Fibroblast of skin of back (primary cell): ENCODE measurements at places on chromosomes 5 and 9.

GRCh38 chr5:89388872-89389271 lies 505.9 kb upstream of the MEF2C start:
- no peak for DNase-seq

- peak; percentile 76 for DNase-seq
These were observed 5.1 kb upstream of the CDX1 start for GRCh38 chr5:150161242-150162141.

- peak; percentile 76 for DNase-seq
These were observed 47.4 kb downstream of the P4HA2 start for GRCh38 chr5:132180134-132180745.

DNA sequence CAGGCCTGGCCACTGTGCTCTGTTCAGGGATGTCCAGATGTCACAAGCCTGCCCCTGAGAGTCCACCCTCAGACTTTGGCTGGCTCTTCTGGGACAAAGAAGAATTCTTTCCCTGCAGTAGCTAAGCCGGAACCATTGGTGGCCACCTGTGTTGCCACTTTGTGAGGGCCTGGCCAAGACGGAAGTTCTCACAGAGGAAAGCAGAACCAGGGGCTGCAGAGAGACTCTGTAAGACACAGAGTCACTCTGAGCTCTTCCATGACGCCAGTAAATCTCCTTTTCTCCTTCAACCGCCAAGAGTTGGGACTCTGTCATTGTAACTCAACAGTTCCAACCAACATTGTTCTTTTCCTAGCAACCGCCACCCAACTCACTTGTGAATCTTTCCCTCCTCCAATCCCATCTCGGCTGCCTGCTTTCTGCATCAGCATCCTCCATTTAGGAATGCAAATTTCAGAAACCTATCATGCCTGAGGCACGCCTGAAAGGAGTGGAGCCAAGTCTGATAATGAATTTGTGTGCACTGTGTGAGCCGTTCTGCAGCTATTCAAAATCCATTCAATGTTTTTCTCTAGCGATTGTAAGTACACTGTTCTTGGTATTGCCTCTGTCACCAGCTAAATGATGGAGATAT lies 37.8 kb upstream of the ATP6V1G1 start:
- no peak for DNase-seq

GRCh38 chr5:123115020-123115419 lies 26.0 kb downstream of the PRDM6 start:
- no peak for DNase-seq

- no peak for DNase-seq
These were observed 42.7 kb upstream of the AKNA start for GRCh38 chr9:114430457-114430856.

- no peak for DNase-seq
These were observed 391.4 kb downstream of the SH3GL2 start for GRCh38 chr9:17970277-17970676.

- no peak for DNase-seq
These were observed 2.4 kb downstream of the GIN1 start for GRCh38 chr5:103117471-103117991.

GRCh38 chr9:13100914-13101572 lies 178.4 kb downstream of the MPDZ start:
- no peak for DNase-seq

GRCh38 chr5:17947029-17947428 lies 312.8 kb downstream of the TAF11L14 start:
- no peak for DNase-seq

GRCh38 chr9:88583901-88584596 lies 49.1 kb downstream of the NXNL2 start:
- DNase-seq: peak; percentile 36

DNA sequence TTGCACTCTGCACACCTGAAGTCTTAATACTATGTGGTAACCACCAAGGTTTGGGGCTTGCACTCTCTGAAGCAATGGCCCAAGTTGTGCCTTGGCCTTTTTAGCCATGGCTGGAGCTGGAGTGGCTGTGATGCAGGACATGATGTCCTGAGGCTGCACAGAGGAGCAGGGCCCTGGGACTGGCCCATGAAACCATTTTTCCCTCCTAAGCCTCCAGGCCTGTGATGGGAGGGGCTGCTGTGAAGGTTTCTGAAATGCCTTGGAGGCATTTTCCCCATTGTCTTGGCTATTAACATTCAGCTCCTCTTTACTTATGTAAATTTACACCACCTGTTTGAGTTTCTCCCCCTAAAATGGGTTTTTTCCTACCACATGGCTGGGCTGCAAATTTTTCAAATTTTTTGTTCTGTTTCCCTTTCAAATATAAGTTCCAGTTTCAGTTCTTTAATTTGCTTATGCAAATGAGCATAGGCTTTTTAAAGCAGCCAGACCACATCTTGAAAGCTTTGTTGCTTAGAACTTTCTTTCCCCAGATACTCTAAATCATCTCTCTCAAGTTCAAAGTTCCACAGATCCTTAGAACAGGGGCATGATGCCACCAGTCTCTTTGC lies 237.4 kb upstream of the DMAC1 start:
- no peak for DNase-seq

DNA sequence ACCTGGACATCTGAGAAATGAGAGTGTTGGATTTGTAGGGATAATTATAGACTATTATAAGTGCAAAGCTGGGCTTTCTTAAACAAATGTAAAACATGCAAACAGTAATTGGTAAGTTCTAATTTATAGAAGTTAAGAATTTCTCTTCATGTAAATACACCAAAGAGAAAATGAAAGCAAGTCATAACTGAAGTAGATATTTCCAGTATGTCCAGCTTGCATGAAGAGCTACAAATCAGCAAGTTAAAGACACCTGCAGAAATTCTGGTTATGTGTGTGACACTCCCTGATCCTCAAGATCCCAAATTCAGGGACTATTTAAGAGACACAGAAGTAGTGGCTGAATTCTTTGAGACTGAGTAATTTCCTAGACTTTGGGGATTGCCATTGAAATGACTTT lies 308.9 kb downstream of the TLE4 start:
- DNase-seq: no peak

DNA sequence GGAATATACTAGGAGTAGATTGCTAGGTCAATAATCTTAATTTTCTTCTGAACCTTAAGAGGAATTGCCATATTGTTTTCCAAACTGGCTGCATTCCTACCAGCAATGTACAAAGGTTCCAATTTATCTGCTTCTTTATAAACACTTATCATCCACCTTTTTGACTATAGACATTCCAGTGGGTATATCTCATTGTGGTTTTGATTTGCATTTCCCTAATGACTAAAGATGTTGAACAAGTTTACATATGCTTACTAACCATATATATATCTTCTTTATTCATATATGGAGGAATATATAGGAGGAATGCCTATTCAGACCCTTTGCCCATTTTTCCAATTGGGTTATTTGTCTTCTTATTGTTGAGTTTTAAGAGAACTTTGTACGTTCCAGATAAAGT lies 7.6 kb downstream of the DNAJC18 start:
- DNase-seq: no peak

DNA sequence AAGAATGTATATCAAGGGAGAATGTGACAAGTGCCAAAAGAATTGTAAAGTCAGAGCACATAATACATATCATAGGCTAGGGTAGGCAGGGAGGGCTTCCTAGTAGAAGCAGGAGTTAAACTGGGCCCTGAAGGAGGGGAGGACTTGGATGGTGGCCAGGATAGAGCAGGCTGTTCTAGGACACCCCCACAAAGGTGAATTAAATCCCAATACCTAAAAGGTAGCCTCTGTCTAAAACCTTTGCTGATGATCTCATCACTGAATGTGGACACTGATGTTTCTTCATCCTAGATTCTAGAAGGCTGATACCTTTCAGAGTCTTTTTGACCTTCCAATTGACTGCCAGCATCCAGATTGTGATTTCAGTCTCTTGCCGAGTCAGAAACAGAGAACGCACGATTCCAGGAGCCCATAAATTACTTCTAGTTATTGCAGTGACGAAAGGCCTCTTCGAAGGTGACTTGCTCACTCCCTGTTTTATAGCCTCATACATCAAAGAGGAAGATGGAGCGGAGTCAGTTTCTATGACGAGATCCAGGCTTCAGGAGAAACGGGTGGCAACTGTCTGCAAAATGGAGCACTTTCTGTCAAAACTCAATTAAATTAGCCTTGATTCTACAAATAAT lies 43.2 kb downstream of the KIF4B start:
- DNase-seq: no peak

- peak; percentile 87 for DNase-seq
These were observed 16.3 kb upstream of the MROH2B start for GRCh38 chr5:41087461-41087860.

DNA sequence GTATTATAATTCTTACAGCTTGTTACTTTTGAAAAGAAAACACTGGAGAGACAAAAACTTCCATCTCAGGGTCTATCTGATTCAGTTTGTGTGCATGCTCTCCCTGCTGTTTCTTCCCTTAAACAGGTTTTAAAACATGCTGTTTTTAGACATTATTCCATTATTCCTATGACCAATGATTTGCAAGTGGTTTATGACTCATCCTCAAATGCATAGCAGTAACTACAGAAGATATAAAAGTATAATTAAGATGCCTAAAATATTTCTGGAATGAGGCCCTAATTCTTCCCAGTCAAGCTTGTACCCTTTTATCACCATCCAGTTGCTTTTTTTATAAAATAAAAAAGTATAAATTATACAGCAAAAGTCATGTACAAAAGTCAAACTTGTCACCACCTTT lies 3.7 kb downstream of the DTWD2 start:
- DNase-seq: peak; percentile 81

- peak; percentile 46 for DNase-seq
These were observed 86.1 kb downstream of the GPR21 start for GRCh38 chr9:123119566-123119965.

DNA sequence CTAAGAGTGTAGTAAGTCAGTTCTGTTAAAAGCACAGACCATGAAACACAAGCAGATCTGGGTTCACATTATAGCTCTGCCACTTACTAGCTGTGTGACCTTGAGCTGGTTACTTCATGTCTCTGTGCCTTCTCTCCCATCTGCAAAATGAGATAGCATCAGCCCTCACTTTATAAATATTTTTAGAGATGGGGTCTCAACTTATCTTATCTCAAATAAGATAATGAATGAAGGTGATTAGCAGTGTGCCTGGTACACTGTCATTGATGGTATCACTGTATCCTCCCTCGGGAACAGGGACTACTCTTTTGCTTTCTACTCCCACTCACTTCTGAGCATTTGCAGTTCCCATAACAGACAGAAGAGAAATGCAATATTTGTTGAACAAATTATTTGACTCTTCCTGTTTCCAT lies 52.4 kb downstream of the GALNT10 start:
- no peak for DNase-seq

DNA sequence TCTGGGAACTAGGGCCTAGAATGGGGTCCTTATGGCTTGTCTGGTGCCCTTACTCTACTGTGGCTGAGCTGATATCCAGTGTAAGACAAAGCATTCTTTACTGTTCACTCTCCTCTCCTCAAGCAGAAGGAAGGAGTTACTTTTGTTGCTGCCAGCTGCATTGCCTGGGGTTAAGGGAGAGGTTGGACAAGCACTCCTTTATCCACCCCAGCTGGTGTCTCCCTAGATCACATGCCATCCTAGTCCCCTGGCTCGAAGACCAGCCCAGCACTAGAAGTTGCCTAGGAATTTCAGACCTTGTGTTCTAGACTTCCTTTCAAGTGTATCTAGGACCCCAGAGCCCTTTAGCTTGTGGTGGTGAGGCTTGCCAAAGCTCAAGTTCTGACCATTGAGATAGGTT lies 1051.5 kb upstream of the C9orf72 start:
- DNase-seq: no peak

GRCh38 chr5:8581047-8581446 lies 712.1 kb downstream of the MTRR start:
- DNase-seq: no peak

- DNase-seq: no peak
These were observed 147.6 kb downstream of the CDH10 start for GRCh38 chr5:24497145-24497544.

DNA sequence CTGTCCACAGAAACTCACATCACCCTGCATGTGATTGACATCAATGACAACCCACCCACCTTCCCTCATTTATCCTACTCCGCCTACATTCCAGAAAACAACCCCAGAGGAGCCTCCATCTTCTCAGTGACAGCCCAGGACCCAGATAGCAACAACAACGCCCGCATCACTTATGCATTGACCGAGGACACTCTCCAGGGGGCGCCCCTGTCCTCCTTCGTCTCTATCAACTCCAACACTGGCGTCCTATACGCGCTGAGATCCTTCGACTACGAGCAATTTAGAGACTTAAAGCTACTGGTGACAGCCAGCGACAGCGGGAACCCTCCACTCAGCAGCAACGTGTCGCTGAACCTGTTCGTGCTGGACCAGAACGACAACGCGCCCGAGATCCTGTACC lies 1.7 kb downstream of the PCDHGA3 start:
- no peak for DNase-seq

DNA sequence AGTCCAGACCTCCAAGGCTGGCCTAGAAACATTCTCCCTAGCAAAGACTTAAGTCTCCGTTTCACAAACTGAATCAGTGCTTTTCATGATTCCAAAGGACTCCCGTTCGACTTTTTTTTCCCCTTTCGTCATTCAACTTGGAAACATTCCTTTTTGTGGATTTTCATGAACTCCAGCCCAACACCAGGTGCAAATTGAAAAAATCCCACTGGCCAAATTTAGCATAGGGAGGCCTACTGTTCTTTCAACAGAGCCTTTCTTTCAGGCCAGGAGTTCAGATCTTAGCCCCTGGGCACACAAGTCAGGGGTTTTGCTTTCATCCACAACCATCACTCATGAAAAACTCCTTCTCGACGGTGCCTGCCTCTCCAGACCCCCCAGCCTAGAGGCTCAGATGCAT lies 285.3 kb downstream of the PIK3R1 start:
- DNase-seq: no peak

GRCh38 chr5:131387255-131387654 lies 123.4 kb downstream of the CDC42SE2 start:
- no peak for DNase-seq

- DNase-seq: peak; percentile 38
These were observed 248.0 kb downstream of the DRD1 start for GRCh38 chr5:175195698-175196656.

- no peak for DNase-seq
These were observed 38.9 kb downstream of the ADRA1B start for GRCh38 chr5:159955056-159955624.

DNA sequence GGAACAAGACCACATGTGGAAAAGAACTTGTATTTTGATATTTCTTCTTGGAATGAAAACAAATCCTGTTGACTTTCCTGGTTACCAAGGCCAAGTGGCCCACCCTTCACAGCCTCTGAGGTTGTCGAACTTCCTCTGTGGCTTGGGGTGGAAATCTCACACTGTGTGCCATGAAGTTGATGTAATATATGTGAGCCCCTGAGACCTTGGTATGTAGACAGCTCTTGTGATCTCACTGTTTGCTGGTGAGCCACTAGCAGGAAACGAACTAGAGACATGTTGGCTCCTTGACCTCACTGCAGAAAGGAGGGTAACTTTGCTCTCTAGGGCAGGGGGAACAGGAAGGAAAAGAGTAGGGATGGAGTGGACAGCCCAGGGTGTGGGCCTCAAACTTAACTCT lies 159.4 kb downstream of the ARHGAP26 start:
- peak; percentile 22 for DNase-seq
